ENCODE measurements at places on chromosomes 13 and 19. TPM values are rescaled to one million over a fixed set of nuclear protein-coding genes. Genes with fewer than 3 reads are reported as not detected.

GRCh38 chr13:61029064-61029463 lies 386.6 kb downstream of the PCDH20 start:
- no peak for DNase-seq

- peak; percentile 75 for DNase-seq
These were observed 1.1 kb downstream of the GYS1 start for GRCh38 chr19:48991873-48992580.

DNA sequence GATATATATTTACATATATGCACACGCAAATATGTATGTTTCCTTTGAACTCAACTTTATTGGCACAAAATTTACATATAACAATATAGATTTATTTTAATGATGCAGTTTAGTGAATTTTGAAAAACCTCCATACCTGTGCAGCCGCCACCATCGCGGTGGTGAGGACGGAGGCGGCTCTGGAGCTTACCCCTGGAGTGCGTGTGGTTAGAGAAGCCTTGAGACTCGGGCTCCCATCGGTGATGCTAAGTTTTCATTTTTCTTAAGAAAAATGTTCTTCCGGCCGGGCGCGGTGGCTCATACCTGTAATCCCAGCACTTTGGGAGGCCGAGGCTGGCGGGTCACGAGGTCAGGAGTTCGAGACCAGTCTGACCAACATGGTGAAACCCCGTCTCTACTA lies 31.8 kb downstream of the GJA3 start:
- DNase-seq: no peak

GRCh38 chr13:63636316-63636993 lies 2220.8 kb upstream of the PCDH20 start:
- no peak for DNase-seq

The CCDC8 gene
- 48.0 TPM for polyA plus RNA-seq

The ZNF610 gene
- polyA plus RNA-seq: 4.5 TPM

GRCh38 chr19:46000491-46001246 lies 5.4 kb downstream of the CCDC61 start:
- no peak for DNase-seq

GRCh38 chr13:40585911-40586471 lies 80.5 kb downstream of the FOXO1 start:
- no peak for DNase-seq

DNA sequence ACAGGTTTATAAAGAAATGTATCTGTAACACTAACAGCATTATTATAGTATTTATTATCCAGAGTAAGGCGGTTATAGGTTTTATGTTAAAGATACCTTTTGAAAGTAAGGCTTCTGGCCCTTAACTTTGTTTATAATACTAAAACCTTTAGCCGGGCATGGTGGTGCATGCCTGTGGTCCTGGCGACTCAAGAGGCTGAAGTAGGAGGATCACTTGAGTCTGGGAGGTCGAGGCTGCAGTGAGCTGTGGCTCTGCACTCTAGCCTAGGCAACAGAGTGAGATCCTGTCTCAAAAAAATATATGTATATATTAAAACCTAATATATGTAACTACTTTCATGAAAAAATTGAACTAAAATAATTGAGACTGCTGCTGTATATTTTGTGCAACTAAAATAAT lies 98.7 kb upstream of the KLF5 start:
- no peak for DNase-seq

DNA sequence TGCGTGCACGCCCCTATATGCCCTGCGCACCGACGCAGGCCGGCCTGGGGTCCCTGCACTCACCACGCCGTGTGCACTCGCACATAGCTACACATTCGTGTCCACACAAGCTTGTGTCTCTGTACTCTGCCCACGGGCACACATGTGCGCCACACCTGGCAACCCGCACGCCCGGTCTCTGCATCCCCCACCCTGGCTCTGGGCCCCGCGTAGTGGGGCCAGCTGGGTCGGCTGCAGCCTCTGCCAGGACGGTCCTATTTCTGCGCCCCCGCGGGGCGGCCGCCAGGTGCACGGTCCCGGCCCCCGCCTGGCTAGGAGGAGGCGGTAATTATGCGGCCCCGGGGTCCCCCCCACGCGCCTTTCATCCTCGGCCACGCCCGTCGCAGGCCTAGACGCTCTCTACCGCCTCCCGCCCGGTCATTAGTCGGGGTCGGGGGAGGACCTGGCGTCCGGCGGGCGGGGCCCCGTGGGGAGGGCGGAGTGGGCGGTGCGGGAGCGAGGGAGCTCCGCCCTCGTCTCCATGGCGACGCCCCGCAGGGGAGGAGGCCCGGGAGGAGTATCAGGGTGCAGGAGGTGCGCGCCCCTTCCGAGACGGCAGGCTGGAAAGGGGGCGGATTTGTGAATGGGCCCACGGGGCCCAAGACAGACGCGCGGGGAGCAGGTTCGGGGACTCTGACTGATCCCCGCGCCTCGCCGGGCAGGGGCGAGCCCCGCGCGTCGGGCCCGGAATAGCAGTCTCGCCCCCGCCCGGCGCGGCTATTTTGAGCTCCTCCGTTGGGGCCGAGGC lies 2.8 kb upstream of the CIRBP start:
- peak; percentile 91 for DNase-seq

GRCh38 chr19:14408491-14409145 lies 10.5 kb downstream of the DDX39A start:
- DNase-seq: no peak

- DNase-seq: peak; percentile 73
These were observed 6.2 kb downstream of the TLE6 start for GRCh38 chr19:2983351-2984214.

- peak; percentile 49 for DNase-seq
These were observed 38.0 kb upstream of the C13orf42 start for GRCh38 chr13:51148952-51149573.

DNA sequence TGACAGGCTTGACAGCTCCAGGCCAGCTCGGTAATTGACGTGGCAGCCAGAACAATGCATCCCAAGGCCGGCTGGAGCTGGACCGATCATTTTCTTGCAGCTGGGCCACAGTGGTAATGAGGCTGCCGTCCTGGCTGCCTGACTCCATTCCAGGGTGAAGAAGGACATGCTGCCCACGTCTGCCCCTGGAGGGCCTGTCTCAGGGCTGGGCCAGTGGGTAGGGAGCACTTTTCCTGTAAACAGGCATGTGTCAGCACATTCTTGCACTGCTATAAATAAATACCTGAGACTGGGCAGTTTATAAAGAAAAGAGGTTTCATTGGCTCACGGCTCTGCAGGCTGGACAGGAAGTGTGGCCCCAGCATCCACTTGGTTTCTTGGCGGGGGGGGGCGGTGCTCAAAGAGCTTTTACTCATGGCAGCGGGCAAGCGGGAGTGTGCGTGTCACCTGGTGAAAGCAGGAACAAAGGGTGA lies 38.1 kb upstream of the KCTD15 start:
- DNase-seq: no peak

The KIR3DL1 gene
- polyA plus RNA-seq: not detected

DNA sequence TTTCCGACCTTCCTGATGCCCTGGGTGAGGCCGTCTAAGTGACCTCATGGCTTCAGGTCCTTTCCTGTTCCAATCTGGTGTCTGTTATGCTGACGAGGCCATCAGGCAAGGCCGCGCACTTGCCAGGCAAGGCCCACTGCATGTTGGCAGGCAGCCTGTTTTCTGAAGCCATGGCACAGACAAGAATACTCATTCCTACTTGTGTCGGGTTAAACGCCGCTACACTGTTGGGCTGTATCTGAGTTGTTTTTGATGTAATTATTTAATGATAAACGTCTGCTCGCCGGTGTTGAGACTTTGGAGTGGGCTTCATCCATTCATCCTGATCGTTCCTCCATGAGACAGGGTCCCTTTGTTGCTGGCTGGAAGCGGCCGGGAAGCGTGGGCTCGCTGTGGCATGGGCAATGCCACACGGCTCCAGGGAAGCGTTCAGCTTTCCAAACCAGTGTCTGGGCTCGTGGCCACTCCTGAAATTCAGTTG lies 92.1 kb downstream of the ATP11A start:
- no peak for DNase-seq

DNA sequence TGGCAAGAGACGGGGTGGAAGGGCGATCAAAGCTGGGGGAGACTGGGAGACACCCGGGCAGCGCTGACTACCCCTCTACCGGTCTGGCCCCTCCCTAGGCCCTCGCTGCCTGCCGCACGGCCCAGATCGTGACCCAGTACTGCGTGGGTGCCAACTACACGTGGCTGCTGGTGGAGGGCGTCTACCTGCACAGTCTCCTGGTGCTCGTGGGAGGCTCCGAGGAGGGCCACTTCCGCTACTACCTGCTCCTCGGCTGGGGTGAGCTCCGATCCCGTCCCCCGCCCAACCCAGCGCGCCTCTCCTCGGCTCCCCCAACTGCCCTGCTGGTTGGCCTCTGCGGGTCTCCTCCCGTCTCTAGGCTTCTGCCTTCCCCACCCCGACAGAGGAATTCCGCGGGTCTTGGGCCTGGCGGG lies 8.8 kb downstream of the GIPR start:
- no peak for DNase-seq

DNA sequence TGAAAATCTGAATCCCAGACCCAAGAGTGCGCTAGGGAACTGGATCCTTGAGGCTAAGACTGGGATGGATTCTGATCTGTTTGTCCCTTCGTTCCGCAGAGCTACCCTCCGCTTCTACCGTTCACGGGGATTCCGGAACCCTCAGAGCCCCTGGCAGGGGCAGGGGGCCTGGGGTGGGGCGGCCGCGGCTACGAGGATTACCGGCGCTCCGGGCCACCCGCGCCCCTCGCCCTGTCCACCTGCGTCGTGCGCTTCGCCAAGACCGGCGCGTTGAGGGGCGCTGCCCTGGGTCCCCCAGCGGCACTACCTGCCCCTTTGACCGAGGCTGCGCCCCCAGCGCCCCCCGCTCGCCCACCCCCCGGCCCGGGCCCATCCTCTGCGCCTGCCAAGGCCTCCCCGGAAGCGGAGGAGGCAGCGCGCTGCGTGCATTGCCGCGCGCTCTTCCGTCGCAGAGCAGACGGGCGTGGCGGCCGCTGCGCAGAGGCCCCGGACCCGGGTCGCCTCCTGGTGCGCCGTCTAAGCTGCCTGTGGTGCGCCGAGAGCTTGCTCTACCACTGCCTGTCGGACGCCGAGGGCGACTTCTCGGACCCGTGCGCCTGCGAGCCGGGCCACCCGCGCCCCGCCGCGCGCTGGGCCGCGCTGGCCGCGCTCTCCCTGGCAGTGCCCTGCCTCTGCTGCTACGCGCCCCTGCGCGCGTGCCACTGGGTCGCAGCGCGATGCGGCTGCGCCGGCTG lies 7.1 kb downstream of the SPRED3 start:
- DNase-seq: no peak

- DNase-seq: no peak
These were observed 59.5 kb downstream of the ARHGEF18 start for GRCh38 chr19:7408251-7408650.

DNA sequence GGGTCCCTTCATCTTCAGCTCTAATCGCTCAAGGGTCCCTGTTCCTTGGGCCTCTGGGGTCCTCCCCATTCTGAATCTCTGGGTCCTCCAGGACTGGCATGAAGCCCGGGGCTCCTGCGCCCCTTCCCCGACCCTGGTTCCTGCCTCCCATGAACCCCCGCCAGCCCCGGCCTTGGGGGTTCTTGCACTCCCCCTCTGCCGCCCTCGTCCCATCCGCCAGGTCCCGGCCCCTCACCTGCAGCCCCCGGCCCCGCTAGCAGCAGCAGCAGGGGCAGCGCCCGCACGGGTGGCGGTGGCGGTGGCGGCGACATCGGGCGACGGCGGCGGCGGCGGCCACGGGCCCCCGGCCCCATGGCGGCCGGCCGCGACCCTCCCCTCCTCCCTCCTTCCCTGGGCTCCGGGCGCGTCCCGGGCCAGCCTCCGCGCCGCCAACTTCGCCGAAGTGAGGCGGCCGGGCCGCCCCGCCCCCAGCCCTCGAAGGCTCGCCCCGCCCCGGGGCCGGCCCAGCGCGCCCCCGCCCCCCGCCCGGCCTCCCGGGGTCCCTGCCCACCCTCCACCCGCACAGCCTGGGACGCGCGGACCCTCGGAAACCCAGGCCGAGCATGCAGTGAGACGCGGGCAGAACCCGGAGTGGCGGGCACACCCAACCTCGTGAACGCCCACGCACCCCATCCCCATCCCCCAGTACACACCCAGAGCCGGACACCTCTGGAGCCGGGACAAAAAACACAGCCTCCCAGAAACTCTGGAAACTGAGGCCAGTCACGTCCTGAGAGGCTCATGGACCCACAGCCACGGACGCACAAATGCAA lies at the start of gene NOTCH3:
Gene NOTCH3, minus strand, starts transcription at position 443 of the 812 bp plus-strand sequence. Its CDS starts 90 bp downstream, at position 353.
- peak; percentile 64 for DNase-seq

The KLK15 gene
- not detected for polyA plus RNA-seq

DNA sequence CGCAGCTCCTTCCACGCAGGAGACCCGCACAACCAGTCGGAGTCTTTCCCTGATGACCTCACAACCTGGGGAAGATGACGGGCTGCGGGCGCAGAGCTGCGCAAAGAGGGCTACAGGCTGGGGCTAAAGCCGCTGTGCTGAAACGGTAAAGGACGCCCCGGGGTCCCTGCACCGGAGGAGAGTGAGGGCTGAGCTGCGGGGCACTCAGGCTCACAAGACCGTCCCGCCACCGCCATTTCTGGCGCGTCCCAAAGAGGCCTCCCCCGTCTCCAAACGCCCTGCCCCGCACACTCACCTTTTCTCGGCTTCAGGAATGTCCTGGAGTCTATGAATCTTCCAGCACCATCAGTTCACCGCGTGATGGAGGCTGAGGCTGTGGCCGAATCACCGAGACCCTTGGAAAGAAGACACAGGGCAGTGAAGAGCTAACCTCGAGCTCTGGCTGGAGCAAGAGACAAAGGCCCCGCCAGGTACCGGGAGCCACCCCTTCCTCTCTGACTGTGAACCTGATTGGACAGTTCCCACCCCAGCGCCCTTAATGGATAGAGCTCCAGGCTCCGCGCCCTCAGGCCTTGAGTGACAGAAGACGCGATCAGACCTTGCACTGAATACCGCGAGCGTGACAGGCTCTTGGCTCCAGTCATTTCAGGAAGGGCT lies 41.8 kb upstream of the ZNF429 start:
- DNase-seq: peak; percentile 79

DNA sequence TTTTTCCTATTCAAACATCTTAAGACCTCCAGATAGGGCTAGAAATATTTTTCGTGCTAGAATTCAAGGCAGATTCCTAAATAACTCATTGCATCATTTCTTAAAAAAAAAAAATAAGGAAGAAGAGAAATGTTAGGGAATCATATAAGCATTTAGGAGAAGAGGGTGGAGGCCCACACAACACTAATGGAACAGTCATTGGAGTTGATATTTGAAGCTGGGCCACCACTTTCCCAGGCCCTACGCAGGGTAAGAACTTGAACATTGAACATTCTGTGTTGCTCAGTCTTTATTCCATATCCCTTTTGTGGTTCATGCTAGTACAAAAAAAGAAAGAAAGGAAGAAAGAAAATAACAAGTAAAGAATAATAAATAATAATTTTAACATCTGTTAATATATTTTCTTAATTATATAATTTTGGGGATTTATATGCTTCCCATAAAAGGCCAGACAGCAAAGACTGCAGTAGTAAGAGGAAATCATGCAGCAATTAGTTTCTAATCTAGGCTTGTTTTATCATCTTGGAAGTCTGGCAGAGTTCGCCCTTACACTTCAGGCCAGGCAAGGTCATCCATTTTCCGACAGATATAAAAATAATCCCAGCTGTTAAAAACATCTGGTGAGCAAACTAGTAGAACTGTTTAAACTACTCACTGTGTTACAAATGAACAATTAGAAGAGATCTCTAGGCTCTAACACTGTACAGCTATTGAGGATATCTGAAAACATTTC lies 127.7 kb downstream of the FRY start:
- DNase-seq: no peak

GRCh38 chr19:41753936-41754529 lies 1.3 kb upstream of the CEACAM6 start:
- no peak for DNase-seq
